ENCODE measurements at places on chromosomes 5 and 9.

- no peak for DNase-seq
Measured at GRCh38 chr5:148969291-148969690, 93.6 kb downstream of the SH3TC2 start.

- no peak for DNase-seq
Measured at GRCh38 chr5:35821513-35821912, 35.2 kb upstream of the IL7R start.

DNA sequence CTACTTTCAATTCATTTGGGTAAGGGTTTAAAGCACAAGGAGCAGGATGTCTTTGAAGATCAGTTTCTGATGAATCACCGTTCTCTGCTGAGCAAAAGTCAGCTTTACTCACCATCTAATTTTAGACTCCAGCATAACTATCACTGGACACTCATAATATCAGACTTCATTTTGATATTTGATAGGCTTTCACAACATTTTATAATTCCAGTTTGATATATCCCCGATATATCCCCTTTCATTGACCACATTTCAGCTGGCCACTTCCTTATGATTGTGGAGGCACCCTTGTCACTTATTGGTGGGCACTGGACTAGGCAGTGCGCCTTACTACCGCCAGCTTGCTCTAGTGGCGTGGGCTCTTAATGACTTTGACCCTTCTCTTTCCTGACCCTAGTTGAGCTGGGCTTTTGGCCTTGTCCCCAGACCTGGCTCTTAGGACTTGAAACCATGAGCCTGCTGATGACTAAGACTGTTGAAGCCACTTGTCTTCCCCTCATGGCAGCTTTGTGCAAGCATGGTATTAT, 46.8 kb downstream of the CYSTM1 start:
- no peak for DNase-seq

GRCh38 chr9:137589441-137590122, 730 bp downstream of the ZMYND19 start:
- no peak for DNase-seq

DNA sequence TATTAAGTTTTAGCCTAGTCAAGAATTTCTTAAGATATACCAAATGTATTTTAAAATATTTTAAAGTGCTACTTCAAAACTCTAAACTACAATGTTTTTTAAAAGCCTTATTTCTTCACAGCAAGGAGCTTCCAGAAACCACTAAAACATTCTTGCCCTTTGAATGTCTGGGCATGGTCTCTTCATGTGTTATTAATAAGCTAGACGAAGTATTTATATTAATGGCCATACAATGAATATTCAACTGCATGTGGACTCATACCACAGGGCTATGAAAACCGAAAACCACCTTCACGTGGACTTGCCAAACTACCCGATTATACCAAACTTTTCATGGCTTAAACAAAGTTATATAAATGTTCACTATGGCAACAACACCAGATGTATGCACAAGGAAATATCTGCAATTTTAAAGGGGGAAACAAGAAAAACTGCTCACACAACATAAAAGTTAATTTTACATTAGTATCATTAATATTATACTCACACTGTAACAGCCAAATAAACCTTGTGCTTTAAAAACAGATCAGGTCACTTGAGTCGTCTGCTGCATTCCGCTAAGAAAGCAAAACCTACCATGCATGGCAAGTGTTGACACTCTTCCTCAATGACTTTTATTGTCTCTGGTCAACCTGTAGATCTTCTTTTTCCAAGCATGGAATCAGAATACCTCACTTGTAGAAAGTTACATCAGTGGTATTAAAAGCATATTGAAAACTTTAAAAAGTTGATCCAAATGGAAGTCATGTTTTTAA, 246.3 kb downstream of the BNC2 start:
- DNase-seq, result no peak

- no peak for DNase-seq
Measured at GRCh38 chr5:115414406-115415142, 118.1 kb upstream of the CCDC112 start.
